Activated CD4-positive, alpha-beta T cell treated with anti-CD3 and anti-CD28 coated beads, Interleukin-2, amount 50 U/mL, for 48 hours (primary cell): ENCODE measurements at places on chromosomes 13 and 19.

DNA sequence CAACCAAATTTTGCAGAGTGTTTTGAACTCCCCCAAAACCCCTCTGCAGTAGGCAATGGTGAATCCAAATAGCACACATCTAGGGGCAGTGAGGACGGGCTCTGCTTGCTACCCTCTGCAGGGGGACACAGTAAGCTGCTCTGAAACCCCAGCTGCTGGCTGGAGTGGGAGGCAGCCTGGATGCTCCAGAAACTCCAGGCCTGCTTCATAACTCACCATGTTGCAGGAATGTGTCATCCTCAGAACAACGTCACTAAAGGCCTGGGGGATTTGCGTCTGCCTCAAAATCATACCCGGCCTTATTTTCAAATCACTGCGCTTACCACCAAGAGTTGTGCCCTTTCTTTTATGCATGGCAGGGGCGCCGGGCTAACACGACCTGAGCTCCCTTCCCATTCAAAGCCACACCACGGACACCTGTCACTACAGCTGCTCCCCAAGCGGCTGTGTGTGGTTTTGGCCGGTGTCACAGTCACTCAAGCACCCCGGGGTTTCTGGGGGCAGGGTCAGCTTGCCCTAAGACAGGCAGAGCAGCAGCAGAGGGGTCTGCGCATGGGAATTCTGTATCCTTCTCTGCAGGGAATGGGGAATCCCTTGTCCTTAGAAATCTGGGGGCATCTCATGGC, 93.9 kb downstream of the TSHZ3 start:
- no peak for DNase-seq

DNA sequence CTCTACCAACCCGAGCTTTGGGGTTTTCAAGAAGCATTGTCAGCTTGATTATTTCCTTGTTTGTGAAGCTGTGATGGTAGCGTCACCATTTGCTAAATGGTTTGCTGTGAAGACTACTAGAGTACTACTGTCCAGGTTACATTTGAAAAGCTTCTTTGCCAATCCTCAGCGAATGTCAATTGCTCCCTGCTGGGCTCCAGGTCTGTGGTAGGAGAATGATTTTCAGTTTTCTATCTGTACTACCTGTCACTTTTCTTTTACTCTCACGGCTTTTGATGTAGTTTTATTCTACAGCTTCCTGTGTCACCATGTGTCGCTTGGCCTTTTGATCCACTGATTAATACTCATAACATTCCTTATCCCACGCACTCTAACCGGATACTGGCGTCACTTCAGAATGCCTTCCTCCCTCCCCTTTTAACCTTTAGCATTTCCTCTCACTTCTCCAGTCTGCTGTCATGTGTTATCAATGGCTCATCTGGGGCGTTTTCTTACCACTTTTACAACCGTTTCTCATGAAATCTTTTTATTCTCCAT, 7.5 kb upstream of the GPR183 start:
- peak; percentile 76 for DNase-seq

GRCh38 chr19:48883726-48884125, 11.5 kb downstream of the PPP1R15A start:
- DNase-seq = no peak

DNA sequence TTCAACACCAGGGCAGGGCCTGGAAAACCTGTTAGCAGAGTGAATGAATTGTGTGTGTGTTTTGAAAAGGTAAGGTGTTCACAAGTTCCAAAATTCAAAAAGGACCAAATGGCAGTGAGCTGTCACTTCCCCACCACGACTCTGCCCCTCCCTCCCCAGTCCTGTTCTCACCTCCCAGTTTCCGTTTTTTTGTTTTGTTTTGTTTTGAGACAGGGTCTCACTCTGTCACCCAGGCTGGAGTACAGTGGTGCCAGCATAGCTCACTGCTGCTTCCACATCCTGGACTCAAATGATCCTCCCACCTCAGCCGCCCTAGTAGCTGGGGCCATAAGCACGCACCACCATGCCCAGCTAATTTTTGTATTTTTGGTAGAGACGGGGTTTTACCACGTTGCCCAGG, 20.3 kb upstream of the BCL3 start:
- DNase-seq = no peak

GRCh38 chr19:27774337-27774736, 1438.6 kb downstream of the UQCRFS1 start:
- peak; percentile 7 for DNase-seq

DNA sequence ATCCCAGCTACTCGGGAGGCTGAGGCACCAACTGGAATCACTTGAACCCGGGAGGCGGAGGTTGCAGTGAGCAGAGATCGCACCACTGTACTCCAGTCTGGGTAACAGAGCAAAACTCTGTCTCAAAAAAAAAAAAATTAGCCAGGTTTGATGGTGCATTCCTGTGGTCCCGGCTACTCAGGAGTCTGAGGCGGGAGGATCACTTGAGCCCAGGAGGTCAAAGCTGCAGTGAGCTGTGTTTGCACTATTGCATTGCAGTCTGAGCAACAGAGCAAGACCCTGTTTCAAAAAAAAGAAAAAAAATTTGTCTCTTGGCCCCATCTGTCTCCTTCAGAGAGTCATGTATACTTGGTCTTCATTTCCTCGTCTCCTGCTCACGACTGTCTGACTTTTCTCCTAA, 1.6 kb downstream of the CCDC97 start:
- no peak for DNase-seq

DNA sequence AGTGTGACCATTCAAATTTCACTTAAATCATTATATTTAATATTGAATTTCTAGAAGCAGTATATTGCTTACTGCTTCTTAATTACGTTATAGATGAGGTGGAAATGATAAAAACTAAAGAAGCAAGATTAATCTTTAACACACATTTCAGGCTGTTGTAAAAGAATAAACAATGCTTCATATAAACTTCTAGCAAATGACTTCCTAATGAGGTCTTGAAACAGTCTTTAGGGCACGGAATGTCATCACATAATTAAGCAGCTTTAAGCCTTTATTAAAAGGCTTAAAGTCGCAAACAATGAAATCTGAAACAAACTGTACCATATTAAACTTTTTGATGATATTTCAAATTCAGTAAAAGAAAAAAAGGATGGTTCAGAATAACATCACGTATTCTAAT, 1.9 kb downstream of the SLITRK6 start:
- DNase-seq = no peak

DNA sequence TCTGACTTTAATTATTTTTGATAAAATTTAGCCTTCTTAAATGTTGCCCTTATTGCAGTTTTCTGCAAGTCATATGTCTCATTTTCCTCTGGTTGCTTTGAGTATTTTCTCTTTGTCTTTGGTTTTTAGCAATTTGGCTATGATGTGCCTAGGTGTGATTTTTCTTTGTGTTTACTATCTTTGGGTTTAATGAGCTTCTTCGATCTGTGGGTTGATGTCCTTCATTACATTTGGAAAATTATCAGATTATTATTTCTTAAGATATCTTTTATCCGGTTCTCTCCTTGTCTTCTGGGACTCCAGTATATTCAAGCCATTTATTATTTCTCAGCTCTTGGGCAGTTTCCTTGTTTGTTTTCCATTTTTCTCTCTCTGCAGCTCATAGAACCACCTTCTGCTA, 39.0 kb downstream of the WASF3 start:
- DNase-seq = no peak

GRCh38 chr13:109256866-109257760, 529.3 kb downstream of the IRS2 start:
- DNase-seq = no peak
